ENCODE measurements at places on chromosomes 4 and X. TPM values are rescaled to one million over a fixed set of nuclear protein-coding genes. Genes with fewer than 3 reads are reported as not detected.

The KIAA0232 gene
- 12.8 TPM for polyA plus RNA-seq

The ERVMER34-1 gene
- 2.6 TPM for polyA plus RNA-seq

The FAM200B gene
- polyA plus RNA-seq: 21.7 TPM

The TRPC5OS gene
- polyA plus RNA-seq: not detected

DNA sequence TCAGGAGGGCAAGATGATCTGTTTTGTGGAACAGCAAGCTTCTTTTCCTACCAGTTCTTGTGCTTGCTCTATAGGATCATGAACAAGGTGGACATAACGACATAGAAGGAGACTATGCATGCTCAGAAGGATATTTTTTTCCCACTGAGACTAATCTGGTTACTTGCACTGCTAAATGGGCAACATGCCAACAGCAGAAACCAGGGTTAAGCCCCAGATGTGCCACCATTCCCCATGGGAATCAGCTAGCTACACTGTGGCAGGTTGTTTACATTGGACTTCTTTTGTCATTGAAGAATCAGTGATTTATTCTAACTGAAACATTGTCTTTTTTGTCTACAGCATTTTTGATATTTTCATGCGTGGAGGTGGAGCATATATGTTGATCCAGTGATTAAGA lies 165.6 kb downstream of the C4orf33 start:
- no peaks in the 10 kb centered on the region for H3K4me1 ChIP-seq
- H3K4me3 ChIP-seq: no peak overlapping the region
- no peak overlapping the region for H3K27ac ChIP-seq
- no peaks in the 10 kb centered on the region for H3K36me3 ChIP-seq

The SPANXC gene
- polyA plus RNA-seq: not detected

DNA sequence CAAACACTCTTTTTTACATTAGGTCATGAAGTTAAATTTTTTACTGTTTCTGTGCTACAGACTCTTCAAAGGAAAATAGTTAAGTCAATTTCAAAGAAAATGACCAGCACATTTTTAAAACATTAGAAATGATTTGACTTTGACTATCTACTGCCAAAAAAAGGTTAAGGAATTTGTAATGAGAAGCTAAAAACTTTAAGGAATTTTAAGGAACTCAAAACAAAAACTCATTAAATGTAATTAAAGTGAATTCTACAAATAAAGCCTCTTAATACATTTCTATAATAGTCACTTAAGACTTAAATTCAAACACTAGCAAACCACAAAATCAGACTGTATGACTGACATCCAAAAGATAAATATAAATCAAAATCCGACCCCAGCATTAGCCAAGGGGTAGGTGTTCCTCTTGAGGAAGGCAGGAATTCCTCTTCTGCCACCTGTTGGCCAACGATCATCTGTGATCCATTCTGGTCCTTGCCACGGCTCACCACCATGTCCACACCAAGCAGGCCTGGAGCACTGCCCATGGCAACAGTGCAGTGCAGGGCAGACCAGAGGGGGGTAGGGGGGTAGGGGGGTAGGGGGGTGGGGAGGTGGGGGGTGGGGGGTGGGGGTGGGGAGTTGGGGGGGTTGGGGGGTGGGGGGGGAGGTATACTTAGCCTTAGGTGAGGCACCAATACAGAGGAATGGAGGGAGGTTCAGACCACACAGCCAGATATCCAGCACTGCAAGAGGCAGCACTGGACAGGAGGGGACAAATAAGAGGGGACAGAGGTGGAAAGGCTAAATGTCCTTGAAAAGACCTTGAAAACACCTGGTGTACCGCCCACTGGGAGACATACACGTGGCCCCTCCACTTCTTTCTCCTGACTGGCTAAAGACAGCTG lies 287.4 kb downstream of the CHIC1 start:
- no peak overlapping the region for H3K4me3 ChIP-seq
- no peaks in the 10 kb centered on the region for H3K36me3 ChIP-seq
- no peaks in the 10 kb centered on the region for H3K27me3 ChIP-seq
- H3K27ac ChIP-seq: no peak overlapping the region

The ZNF674 gene
- 1.9 TPM for polyA plus RNA-seq
